ENCODE measurements at places on chromosomes 4 and X.

DNA sequence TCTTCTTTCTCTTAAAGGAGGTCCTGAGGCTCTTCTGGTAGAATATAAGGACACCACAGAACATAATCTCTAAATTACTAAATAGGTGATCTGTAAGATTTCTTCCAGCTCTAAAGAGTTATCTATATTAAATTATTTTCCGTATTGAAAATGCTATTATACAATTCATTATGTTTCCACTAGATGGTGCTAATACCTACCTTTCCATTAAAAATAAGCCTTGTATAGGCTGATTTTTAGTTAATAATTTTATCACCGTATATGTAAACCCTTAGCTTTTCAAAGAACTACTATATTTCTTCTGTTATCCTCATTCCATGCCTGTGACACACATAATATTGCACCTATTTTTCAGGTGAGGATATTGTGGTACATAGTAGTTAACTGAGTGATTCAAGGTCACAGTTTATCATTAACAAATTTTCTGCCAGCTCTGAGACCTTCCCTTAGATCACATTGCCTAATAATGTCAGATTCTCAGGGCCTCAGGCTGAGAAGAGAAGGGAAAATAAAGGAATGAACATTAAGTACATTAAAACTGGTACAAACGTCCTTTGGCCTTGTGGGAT, 138.8 kb downstream of the TEX11 start:
- DNase-seq = no peak

DNA sequence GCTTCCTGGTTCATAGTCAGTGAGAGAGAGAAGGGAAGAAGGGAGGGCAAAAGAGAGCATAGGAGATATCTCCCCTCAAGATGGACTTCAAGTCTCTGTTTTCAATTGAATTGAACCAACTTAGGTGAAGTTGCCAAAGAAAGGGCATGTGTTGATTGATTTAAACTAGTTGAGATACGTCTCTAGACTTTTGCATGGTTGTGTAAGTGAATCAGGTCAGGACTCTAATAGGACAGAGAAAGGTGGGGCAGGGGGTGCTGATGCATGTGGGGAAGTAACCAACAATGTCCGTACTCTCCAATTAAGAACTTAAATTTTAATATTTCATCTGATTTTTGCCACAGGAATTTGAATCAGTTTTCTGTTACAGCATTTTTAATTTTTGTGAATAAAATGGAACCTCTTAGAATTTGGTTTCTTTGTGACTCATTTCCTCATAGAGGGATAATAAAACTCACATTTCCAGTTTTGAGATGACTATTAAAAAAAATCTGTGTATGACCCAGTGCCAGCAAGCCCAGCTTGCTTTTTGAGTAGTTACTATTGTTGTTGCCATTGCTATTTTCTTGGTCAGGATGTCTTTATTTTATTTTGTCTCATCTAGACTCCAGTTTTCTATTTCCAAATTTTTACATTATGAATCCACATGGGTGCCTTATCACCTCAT, 37.3 kb downstream of the SLIT2 start:
- no peak for DNase-seq

DNA sequence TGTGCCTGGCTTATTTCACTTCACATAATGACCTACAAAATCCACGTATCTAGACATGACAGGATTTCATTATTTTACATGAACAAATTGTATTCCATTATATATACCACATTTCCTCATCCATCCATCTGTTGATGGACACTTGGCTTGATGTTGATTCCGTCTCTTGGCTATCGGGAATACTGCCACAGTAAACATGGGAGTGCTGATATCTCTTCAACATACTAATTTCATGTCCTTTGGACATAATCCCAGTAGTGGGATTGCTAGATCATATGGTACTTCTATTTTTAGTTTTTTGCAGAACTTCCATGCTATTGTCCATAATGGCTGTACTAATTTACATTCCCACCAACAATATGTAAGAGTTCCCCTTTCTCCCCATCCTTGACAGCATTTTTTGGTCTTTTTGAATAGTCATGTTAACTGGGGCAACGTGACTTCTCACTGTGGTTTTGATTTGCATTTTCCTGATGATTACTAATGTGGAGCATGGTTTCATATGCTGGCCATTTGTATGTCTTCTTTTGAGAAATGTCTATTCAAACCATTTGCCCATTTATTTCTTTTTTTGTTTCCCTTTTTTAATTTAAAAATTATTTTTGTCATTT, 68.9 kb downstream of the HTRA3 start:
- no peak for DNase-seq

GRCh38 chrX:29553542-29553941, 661.8 kb upstream of the MAGEB2 start:
- no peak for DNase-seq

GRCh38 chr4:77538574-77539157, 67.0 kb upstream of the CXCL13 start:
- no peak for DNase-seq

DNA sequence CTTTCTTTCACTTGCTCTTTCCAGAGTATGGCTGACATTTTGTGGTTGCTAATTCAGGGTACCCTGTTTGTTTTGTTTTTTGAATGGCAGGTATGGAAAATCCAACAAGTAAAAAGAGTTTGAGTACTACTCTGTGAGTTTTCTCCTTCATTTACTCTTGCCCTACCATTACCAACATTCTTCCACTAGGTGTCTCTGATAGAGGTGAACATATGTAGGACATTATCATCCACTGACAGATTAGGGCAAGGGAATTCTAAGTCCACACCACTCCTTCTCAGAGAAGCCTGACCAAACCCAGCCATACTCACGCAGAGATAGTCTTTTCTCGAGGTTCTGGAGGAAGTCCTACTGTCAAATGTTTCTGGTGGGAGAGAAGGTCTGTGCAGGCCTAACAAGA, 36.7 kb upstream of the HDAC8 start:
- DNase-seq = no peak

GRCh38 chrX:148134578-148134977, 153.4 kb downstream of the FMR1NB start:
- no peak for DNase-seq

DNA sequence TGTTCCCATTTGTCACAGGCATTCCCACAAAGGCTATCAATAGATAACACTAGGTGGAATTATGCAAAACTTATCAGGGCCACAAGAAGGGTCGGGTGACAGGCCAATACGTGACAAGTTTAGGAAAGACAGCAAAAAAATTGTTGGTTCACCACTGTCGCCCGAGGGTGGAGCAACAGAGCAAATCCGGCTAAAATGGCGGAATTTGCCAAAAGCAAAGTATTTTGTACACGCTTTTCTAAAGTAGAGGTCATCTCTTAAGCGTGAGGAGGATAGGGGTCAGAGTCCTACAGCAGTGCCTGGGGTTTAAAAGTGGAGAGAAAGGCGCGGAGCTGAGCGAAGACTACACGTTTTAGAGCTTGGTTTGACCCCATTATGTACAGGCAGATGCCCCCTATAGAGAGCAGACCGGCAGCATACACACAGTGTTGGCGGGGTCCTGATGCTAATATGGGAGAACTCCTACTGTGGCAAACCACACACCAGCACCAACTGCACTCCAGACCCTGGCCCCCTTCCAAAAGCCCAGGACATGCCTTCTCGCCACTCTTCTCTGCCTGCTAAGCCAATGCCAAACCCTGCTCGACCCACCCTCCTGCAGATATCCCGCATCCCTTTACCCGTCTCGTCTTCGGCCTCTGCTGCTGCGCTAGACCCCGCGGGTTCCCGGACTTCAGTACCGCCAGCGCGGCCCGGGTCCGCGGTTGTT, 733 bp downstream of the CCNA2 start:
- peak; percentile 7 for DNase-seq

- DNase-seq = no peak
Measured at GRCh38 chrX:129037389-129037788, 485.9 kb downstream of the SMARCA1 start.
